ENCODE measurements at places on chromosomes 2 and 18.

DNA sequence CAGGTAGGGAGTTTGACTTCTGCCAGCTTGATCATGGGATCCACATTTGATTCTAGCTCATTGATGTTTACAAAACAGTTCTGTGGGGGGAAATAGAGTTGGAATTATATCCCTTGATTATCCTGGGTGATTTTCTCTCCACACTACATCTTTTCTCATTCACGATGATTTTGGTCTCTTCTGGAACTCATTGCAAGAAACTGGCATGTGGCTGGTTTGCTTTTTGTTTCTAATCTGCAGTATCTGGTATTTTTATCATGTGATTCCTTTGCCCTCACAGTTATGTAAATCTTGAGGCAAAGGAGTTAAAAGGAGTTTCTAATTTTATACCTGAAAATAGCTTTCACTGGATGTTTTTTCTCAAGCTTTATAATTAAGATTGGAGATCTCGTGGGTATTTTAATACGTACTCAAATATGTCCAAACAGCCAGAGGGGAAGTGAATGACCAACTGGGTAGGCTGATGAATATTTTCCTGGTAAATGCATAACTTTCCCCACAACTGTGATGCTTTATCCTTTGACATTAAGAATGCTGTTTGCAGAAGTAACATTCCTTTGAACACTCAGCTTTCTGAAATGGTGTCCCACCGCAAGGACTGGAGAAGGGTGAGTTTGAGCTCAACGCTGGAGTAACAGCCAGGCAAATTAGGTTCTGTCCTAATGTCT is 502.9 kb upstream of the ZEB2 start:
- no peak for DNase-seq

DNA sequence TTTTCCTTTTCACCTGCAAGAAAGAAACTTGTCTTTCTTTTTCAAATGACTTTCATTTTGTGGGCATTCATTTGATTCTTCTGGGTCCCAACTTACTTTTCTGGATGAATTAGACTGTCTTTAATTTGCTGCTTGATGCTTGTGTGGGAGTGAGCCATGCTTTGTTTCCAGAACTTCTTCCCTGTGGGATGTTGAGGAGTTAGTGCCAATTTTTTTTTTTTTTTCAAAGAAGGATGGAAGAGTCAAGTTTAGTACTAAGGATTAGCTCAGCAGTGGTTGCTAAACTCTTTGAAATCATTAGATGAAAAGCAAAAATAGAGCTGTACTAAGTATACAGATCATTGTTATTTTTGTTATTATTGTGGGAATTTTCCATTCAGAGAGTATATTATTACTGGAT is 17.2 kb upstream of the KCTD1 start:
- DNase-seq, result no peak

- no peak for DNase-seq
Observed at GRCh38 chr18:54151376-54151775, 73.1 kb downstream of the MBD2 start.

DNA sequence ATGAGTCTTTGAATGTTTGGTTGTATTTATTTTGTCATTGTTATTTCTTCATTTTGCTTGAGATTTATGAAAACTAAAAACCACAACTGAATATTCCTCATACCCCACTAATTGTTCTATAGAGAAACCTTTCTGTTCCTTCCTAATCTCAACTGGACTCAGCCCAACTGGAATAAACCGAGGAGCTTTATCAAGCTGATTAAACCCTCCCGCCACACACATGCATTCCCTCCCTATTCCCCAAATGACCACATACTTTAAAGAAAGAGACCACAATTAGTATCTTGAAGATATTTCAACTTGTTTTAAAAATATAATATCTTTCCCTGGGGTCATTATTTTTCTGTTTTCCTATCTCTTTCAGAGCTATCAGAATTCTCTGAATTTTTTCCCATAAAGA is 107.5 kb downstream of the OSR1 start:
- DNase-seq, result no peak

DNA sequence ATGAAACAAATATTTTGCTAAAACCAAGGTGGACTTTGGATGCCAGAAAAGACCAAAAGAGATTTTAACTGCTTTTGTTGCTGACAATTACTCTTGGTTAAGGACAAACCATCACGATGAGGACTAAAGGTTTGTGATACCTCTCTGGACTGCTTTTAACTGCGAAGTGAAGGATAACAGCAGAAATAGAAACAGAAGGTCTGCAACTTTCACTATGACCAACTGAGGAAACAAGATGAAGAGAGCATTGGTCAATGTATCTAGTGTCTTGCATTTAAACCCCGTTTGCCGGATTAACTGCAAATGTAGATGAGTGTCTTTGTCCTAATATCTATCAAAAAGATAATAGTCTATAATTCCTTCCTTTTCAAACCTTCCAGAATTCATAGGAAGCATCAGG is 541.7 kb downstream of the ERBB4 start:
- DNase-seq, result no peak

- no peak for DNase-seq
Observed at GRCh38 chr18:58604311-58604710, 24.6 kb downstream of the ALPK2 start.

DNA sequence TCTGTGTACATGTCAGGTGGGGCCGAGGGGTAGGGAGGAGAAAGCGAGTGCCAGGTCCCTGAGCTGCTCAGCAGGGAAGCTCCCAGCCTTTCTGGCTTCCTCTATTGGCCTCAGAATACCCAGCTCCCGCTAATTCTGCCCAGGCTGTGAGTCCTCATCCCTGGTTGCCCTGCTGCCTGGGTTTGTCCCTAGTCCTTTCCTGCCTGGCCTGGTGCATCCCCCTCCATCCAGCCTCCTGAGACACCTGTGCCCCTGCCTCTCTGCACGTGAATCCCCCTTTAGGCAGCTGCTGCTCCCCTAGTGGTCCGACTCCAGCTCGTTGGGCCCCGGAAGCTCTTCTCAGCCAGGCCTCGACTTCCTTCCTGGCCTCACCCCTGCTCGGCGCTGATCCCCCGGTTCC is 54.6 kb downstream of the INHBB start:
- no peak for DNase-seq

DNA sequence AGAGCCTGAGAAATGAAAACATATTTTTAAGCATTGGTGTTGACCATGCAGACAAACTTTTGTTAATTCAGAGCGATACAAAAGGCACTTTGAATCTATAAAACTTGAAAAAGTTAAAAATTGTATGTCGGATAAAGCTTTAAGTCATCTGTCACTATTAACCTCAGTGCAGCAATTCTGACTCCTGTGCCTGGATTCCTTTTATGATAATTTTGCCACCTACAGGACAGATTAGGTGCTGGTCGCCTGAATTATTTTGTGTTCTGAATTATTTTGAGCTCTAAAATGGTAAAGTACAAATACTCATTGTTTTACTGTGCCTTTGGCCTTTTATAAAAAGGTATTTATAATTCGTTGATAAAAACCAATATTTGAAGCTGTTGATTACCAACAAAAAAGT is 19.4 kb upstream of the RNF138 start:
- no peak for DNase-seq

- no peak for DNase-seq
Observed at GRCh38 chr2:43438342-43438741, 157.5 kb downstream of the THADA start.

DNA sequence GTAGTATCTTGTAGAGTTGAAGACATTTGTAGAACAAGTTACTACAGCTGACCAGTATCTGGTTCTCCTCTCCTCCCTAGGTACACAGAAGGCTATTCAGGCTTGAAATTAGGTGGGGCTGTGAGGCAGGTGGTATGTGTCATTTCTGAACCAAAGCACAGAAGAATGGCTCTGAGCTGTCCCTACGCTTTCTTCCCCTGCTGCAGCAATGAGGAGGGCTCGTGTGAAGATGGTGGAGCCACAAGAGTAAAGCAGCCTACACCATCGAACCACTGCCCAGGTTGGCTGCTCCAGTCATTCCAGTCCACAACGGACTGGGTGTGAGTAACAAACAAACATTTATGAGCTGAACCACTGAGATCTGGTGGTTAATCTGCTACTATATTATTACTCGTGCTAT is 148.9 kb downstream of the DTNB start:
- DNase-seq, result no peak

DNA sequence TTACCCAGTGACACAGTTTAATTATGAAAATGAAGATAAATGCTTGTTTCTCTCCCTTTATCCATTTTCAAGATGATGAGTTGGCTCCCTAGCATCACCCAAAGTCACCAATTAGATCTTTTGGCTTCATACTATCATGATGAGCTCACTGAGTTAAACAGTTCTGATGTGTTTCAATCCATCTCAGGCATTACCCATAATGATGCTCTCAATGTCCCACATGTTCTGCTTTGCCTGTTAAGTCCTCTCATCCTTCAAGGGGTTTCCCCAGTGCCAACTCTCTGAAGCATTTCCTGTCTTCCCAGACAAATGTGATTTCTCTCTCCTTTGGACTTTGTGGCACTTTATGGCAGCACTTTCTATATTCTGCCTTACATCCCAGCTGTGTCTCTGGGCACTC is 92.6 kb downstream of the EPB41L3 start:
- no peak for DNase-seq

DNA sequence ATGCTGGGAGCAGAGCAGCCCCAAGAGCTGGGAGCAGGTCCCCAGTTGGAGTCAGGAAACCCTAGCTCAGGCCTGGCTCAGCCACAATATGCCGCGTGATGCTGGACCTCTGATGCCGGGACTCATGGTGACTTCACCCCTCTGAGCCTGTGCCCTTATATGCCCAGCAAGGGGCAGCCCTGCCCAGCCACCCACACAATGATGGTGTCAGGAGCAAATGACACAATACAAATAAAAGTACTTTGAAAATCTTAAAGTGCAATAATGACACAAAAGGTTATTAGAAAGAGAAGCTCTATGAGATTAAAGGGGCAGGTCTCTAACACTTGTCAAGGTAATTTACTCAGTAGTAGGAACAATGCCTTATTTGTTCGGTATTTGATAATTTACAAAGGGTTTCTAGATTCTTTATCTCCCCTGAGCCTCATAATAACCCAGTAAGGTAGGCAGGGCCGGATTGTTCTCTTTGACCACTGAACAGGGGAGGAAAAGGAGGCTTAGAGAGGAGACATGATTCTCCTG is 18.3 kb upstream of the KIF3C start:
- no peak for DNase-seq

DNA sequence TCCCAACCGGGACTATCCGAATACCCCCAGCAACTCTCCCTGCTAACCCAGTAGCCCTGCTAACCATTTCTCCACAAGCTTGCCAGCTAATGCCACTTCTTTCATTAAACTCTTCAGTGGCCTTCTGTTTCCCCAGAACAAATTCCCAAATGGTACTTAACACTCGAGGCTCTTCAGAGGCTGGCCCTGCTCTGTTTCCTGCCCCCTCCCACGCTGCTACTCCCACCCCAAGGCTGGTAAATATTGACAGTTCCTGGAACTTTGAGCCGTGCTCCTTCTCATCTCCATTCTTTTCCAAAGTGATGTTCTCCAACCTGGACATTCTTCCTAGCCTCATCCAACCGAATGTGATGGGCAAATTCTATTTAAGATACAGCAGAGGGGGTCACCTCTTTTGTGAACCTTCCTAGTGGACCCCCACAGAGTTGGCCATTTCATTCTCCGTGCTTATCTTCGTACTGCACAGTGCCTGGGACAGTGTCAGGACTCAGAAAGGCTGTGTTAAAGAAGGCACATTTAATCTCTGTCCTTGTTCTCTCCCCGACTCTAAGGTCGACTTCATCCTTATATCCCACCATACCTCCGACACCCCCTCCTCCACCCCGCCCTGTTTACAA is 3.2 kb upstream of the KIDINS220 start:
- DNase-seq, result no peak

GRCh38 chr2:207884127-207884526 is 114.4 kb upstream of the FZD5 start:
- no peak for DNase-seq

GRCh38 chr18:51163543-51163942 is 33.9 kb downstream of the MEX3C start:
- no peak for DNase-seq

GRCh38 chr2:152609699-152610098 is 107.6 kb downstream of the PRPF40A start:
- DNase-seq, result no peak

- no peak for DNase-seq
Observed at GRCh38 chr2:202660796-202661195, 26.0 kb downstream of the FAM117B start.

- no peak for DNase-seq
Observed at GRCh38 chr2:71603851-71604725, 150.7 kb downstream of the DYSF start.

GRCh38 chr2:168928113-168928831 is 27.2 kb downstream of the G6PC2 start:
- DNase-seq, result no peak

DNA sequence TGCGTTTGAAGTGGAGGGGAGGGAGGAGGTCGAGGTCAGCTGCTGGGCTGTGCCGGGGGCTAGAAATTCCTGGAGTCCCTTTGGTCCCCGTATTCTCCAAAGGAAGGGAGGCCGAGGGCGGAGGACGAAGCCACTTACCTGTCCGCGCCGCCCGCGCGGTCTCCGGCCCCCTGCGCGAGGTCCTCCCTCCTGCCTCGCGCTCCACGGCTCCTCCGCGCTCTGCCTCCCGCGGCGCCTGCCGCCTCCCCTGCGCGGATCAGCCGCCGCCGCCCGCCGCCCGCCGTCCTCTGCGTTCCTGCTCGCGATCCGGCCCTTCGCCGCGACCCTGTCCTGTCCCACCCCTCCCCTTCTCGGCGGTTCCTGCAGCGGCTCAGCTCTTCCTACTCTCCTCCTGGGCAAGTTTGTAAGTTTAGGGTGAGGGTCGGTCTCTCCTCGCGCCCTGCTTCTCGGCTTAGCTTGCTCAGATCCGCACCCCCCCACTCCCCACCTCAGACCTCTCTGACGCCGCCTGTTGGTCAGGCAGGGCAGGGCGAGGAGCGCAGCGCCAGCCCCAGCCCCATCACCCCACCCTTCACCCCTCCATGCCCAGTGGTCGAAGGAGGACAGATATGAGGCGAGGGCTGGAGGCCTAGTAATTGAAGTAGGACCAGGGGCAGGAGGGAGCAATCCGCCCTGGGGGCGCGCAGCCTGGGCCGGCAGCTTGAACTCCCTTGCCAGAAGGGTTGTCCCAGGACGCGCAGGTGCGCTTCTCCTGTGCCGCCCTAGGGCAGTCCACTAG is 9.7 kb upstream of the SKOR2 start:
- DNase-seq, result no peak

DNA sequence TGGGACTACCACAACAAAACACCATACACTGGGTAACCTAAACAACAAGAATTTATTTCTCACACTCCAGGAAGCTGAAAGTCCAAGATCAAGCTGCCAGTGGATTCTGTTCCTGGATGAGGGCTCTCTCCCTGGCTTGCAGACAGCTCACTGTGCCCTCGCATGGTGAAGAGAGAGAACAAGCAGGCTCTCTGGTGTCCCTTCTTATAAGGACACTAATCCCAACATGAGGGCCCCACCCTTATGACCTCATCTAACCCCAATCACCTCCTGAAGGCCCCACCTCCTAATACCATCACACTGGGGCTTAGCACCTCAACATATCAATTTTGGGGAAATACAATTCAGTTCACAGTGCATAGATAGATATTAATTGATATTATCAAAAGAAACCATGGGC is 83.5 kb downstream of the BIN1 start:
- DNase-seq, result no peak
